Umbilical cord (tissue), 2 donors: ENCODE measurements at places on chromosomes 12 and 14. TPM values are rescaled to one million over a fixed set of nuclear protein-coding genes. Genes with fewer than 3 reads are reported as not detected.

The DNAH10 gene
- 0.72 TPM for total RNA-seq

The RILPL2 gene
- total RNA-seq, result 5.3 TPM

The TPCN1 gene
- total RNA-seq, result 9.1 TPM

The BMP4 gene
- total RNA-seq, result 10.6 TPM

The IRF2BPL gene
- total RNA-seq, result 40.0 TPM

The EEA1 gene
- total RNA-seq, result 28.2 TPM

The TMEM233 gene
- total RNA-seq, result 1.7 TPM

The PIWIL1 gene
- 1.4 TPM for total RNA-seq

The GPRC5D gene
- total RNA-seq, result not detected

The C14orf180 gene
- 5.1 TPM for total RNA-seq

The VRTN gene
- 1.2 TPM for total RNA-seq

The KRT6A gene
- 701 TPM for total RNA-seq

The RNASE9 gene
- total RNA-seq, result 9.6 TPM

The AVPR1A gene
- 1.9 TPM for total RNA-seq

The RNASE1 gene
- 227 TPM for total RNA-seq

The C12orf76 gene
- 28.6 TPM for total RNA-seq

The FLRT2 gene
- 59.2 TPM for total RNA-seq

DNA sequence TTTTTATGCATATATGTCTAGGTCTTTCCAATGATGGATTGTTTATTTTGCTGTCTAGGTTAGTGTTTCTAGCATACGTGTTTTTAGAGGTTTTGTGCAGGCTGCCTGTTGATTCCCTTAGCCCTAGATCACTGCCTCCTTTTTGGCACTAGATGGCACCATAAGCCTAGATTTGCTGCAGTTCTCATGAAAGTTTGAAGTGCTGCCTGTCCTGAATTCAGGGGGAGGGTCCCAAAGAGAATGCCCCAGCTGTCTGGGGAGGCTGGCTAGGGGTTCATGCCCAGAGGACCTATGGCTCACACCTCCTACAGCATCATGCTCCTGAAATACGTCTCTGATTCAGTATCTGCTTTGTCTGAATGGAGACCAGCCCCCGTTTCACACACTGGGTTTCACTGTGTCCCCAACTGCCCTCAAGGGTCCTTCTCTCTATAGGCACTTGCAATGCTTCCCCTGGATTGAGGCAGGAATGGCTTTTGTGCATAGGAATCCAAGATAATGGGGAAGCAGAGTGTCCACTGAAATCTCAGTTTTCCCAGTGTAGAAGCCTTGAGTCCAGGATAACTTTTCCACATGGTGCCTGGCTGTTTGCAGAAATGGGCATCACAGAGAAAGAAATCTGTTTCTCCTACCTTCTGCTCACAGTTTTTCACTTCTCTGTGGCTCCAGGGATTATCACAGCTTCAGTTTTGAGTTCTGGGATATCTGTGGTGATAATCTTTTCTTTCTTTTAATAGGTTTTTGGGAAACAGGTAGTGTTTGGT, 14.2 kb upstream of the TXNRD1 start:
- DNase-seq, result peak; percentile 56

GRCh38 chr12:131527736-131528135, 183.2 kb upstream of the SFSWAP start:
- no peak for DNase-seq

GRCh38 chr14:54730156-54730961, 163.4 kb downstream of the SAMD4A start:
- DNase-seq, result peak; percentile 28

- no peak for DNase-seq
Measured at GRCh38 chr12:15662983-15663659, 126.1 kb downstream of the EPS8 start.

GRCh38 chr14:29274890-29275596, 508.5 kb downstream of the FOXG1 start:
- DNase-seq, result peak; percentile 54

- DNase-seq, result peak; percentile 16
Measured at GRCh38 chr12:121511916-121512315, 68.9 kb downstream of the KDM2B start.

- DNase-seq, result no peak
Measured at GRCh38 chr12:19287302-19287701, 152.0 kb upstream of the AEBP2 start.

GRCh38 chr14:93753647-93754046, 34.6 kb downstream of the PRIMA1 start:
- no peak for DNase-seq

- DNase-seq, result no peak
Measured at GRCh38 chr12:94987076-94987669, 16.3 kb downstream of the NDUFA12 start.

GRCh38 chr12:24398605-24399004, 449.1 kb upstream of the SOX5 start:
- no peak for DNase-seq

- peak; percentile 35 for DNase-seq
Measured at GRCh38 chr12:50734409-50735263, 29.3 kb upstream of the ATF1 start.

DNA sequence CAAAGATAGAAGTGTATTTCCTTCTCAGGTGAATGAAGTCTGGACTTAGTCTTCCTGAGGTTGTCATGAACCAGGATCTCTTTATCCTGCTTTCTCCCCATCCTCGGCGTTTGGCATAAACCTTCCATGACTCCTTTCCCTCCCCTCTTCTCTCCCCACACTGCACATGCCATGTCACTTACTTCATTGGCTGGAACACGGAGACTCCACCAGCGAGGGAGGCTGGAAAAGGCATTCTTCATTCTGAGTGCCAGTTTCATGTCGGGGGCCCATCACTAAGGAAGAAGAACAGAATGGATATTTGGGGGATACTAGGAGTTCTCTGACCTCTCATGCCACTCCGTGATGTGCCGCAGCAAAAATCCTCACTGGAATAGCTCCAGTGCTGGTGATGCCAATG, 105.6 kb downstream of the VCPKMT start:
- no peak for DNase-seq

DNA sequence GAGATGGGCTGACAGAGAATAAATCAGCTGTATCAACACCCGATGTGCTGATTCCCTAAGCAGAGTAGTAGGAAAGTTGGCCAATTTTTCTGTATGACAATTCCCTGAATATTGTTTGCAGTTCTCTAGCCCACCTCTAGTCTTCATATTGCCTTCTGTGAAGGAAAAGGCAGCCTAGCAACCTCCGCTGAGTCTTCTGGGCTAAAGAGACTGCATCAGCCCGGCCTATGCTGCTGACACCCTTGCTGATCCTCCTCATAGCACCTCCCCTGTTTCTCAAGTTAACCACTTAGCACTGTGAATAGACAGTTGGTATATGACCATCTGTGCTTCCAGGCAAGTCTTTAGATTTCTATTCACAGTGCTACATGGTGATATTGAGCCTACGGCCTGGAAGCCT, 161.1 kb upstream of the EGLN3 start:
- no peak for DNase-seq

GRCh38 chr12:72256725-72257124, 15.4 kb upstream of the TRHDE start:
- no peak for DNase-seq

GRCh38 chr12:77995436-77996167, 164.9 kb downstream of the NAV3 start:
- DNase-seq, result peak; percentile 6

- DNase-seq, result no peak
Measured at GRCh38 chr12:25189656-25190055, 5.3 kb downstream of the DNAI7 start.

- no peak for DNase-seq
Measured at GRCh38 chr12:106893451-106893850, 62.3 kb upstream of the TMEM263 start.

DNA sequence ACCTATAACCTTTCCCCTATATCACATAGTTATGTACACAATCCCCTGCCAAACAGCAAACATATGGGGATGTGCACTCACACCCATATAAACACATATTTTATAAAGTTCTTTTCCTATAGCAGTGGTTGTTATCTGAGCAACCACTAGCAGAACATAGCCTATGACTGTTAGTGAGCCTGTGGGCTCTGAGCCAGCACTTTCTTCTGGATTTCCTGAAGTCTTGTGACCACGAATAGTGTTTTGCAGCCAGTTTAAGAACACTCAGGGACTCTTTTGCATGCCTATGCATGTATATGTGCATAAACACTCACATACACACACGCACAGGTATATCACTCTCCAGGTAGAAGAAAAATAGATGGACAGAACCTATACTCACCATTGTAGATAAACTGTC, 17.1 kb downstream of the TESPA1 start:
- peak; percentile 77 for DNase-seq

- DNase-seq, result no peak
Measured at GRCh38 chr12:125129179-125129571, 63.9 kb downstream of the AACS start.
